ENCODE measurements at places on chromosomes 3 and 15.

- peak; percentile 73 for DNase-seq
Observed at GRCh38 chr3:113838631-113839209, at the start of gene GRAMD1C. GRAMD1C (plus strand) TSS chr3:113838788; CDS start chr3:113838910, 122 bp downstream.

DNA sequence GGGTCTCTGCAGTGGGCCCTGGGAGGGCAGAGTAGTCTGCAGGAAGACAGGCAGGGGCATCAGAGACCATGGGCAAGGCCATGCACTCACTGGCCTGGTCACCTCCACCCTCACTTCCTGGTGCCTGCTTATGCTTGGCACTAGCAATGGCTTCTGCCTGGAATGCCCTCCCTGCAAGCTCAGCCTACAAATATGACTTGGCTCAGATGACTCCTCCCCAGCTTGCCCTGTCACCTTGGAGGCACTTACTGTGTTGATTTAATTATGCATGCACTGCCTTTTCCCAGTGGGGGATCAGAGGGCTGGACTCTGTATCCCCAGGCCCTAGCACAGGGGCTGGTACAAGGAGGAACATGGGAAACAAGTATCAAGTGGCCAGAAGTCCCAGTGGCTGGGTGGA is 7.8 kb downstream of the C3orf18 start:
- no peak for DNase-seq

DNA sequence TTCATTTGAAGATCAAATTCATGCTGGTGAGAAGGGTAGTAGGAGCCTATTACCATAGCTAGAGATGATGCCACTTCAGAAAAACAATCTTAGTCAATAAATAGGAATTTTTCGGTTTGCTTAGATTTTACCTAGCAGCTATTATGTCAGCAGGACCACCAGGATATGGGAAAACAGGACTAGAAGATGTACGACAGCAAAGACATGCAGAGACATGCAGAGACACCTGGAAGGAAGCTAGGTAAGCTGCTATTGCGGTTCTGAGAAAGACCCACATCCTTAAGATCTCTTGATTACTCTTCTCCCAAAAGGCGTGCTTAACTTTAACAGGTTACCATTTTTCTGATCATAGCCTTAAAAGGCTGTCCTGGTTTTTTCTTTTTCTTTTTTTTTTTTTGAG is 64.8 kb upstream of the THSD4 start:
- DNase-seq = no peak

DNA sequence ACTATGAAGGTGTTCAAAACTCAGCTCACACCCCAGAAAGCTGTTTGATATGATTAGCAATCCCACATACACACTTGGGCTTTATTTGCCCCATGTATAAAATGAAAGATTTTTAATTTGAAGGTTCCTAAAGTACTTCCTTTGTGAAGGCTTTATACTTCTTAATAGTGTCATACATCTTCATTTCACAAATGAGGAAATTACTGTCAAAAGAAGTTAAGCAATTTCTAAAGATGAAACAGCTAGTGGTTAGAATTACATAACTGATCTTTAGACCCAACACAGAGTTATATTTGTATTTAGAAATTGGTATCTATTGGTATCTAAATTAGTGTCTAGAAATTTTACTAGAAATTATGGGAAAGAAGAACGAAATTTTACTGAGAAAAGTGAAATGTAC is 7.1 kb downstream of the CD200R1 start:
- DNase-seq = no peak

DNA sequence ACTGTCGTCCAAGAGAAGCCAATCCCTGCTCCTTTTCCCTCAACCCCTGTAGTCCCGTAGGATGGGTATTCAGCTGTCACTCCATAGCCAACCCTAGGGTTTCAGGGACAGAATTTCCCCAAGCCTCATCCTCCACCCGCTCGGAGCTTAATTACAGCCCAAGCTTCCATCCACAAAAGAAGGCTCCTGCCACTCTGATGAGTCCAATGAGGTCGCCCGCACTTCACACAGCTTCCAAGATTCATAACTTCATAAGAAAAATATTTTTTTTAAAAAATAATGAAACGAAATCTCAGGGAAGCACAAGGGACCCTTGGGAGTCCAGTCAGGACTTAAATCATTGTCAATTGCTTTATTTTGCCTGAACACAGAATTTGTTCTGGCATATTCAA is 75.6 kb downstream of the SLC12A8 start:
- no peak for DNase-seq

DNA sequence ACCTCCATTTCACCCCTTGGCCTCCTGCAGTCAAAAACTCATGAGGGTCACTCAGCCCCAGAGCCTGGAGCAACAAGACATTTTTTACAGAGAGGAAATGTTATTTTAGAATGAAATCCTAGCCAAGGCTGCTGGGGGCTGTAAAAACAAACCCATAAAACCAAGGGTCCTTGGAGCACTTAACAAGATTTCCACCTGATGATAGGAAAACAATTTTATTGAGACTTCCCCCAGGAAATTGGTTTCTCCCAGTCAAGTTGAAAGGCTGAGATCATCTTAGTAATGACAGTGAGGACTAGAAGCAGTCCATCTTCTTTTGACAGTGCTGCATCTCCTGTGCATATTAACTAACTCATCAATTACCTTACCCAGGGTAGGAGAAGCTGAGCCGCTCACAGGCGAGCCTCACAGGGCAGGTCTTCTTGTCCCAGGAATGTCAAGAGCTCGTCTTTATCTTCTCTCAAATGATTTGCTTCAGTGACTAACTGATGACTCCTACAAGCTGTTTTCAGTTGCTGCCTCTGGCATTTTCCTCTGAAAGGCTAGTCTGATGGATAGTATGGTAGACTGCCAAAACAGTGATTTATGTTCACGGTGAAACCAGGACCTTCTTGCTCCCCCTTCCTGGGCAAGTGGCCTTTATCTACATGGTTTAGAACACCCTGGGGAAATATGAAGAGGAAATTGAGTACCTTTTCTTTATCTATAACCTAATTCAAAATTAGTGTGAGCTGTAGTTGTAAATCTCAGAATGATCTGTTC is 34.6 kb upstream of the AEN start:
- DNase-seq = no peak

DNA sequence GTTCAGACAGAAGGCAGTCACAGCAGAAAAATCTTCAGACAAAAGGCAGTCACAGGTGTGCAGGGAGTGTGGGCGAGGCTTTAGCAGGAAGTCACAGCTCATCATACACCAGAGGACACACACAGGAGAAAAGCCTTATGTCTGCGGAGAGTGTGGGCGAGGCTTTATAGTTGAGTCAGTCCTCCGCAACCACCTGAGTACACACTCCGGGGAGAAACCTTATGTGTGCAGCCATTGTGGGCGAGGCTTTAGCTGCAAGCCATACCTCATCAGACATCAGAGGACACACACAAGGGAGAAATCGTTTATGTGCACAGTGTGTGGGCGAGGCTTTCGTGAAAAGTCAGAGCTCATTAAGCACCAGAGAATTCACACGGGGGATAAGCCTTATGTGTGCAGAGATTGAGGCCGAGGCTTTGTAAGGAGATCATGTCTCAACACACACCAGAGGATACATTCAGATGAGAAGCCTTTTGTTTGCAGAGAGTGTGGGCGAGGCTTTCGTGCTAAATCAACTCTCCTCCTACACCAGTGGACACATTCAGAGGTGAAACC is 27.6 kb downstream of the ZNF589 start:
- no peak for DNase-seq

DNA sequence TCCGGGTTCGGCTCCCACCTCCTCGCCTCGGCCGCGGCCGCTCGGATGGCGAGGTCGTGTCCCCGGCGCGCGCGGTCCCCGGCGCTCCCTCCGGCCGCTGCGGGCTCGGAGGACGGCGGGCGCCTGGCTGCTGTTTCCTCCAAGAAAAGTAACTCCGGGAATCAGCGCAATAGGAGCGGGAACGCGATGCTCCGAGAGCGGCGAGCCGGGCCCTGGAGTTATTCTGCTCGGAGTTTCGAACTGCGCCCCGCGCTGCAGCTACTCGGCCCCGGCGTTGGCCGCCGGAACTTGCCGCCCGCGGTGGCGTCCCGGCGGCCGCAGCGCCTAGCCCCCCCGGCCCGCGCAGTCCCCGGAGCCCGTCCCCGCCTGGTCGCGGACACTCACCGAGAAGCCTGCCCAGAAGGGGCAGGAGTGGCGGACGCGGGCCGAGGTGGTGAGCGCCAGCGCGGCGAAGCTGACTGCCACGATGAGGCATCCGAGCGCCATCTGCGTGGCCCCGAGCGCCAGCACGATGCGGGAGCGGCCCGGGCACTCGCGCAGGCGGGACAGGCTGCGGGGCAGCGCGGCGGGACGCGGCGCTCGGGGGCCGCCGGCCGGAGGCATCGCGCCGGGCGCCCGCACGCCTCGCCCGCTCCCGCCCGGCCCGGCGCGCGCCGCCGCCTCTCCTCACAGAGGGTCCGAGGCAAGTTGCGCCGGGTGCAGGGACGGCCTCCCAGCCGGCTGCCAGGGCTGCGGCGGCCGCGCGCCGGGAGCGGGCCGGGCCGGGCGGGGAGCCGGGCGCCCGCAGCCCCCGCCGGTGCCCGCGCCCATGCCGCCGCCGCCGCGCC is 251.9 kb downstream of the TJP1 start:
- DNase-seq = no peak

DNA sequence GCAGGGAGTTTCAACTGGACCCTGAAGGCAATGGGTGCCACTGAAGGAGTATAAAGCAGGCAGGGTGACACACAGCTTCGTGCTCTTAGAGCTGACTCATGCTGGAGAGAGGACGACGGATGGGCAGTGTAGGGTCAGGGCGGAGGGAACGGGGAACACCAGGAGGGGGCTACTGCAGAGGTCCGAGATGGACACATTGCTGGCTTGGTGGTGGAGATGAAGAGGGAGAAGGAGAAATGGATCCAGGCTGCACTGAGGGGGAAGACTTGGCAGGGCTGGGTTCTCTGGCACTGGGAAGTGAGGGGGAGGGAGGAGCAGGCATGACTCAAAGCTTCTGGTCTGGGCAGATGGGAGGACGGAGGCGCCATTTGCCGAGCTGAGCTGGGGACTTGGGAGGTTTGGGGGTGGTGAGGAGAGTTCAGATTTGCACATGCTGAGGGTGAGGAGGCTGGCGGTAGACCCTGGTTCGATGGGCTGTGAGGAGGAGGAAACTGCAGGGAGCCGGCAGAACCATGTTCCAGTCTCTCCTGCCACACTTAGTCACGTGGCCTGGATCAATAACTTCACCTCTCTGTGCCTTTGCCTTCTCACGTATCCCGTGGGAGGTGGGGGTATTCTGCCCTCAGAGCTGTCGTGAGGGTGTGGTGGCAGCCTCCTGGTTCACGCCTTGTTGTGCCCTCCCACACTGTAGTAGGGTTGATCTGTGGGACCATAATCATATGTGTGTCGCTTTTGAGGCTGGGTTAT is 4.6 kb upstream of the KCTD6 start:
- no peak for DNase-seq

GRCh38 chr3:138230525-138230924 is 43.4 kb downstream of the ARMC8 start:
- DNase-seq = no peak

DNA sequence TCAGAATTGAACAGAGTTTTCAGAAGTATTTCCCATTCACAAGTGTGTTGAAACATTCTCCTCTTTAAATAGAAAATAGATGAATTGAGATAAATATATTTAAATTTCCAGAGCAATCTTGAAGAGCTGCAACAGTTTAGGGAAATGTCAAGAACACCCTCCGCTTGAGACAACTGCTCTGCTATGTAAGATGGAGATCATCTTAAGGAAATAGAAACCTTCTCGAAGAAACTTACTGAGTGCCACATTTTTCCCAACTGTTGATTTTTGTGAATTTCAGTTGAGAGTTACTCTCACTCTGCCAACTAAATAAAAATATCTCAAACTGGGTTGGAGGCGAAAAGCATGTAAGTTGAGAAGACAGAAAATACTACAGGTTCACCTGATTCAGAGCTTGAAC is 78.0 kb downstream of the SUCLG2 start:
- no peak for DNase-seq

GRCh38 chr15:48962662-48963523 is 826 bp downstream of the SHC4 start:
- no peak for DNase-seq

- DNase-seq = no peak
Observed at GRCh38 chr3:127158614-127159229, 34.2 kb upstream of the PRR23E start.

DNA sequence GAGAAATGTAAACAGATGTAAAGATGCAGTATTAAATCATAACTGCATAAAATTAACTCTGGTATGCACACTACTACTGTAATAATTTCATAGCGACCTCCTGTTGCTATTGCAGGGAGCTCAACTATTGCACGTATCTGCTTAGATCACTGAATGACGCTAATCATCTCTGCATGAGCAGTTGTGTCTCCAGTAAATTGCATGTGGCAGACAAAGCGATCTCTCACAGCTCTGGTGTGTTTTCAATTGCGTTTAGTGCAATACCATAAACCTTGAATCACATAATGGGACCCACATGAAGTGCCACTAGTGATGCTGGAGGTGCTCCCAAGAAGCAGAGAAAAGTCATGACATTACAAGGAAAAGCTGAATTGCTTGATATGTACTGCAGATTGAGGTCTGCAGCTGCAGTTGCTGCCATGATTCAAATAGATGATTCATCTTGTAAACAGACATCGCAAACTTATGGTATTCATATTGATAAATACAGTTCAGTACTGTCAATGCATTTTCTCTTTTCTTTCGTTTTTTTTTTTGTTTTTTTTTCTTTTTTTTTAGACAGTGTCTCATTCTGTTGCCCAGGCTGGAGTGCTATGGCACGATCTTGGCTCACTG is 30.2 kb upstream of the LCTL start:
- DNase-seq = no peak

GRCh38 chr15:74752531-74752930 is 3.9 kb downstream of the CYP1A2 start:
- no peak for DNase-seq

DNA sequence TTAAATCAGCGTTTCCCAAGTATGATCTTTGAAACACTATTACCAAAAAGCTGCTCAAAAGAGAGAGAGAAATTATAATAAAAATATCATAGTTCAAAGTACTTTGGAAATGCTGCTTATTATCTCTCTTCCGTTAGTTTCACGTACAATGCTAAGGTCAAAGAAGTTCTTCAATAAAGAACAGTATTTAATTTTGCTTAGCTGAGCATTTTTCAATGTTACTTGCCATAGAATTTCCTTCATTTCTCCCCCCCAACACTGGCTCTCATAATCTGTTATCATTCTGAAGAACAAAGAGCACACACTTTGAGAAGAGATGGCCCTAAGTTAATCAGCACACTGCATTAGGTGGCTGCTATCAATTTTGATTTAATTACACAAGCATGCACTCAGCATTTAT is 840.8 kb upstream of the CFAP20DC start:
- no peak for DNase-seq

GRCh38 chr3:188742755-188743550 is 428.8 kb upstream of the TPRG1 start:
- no peak for DNase-seq

Measured in stimulated activated CD8-positive, alpha-beta memory T cell treated with anti-CD3 and anti-CD28 coated beads, Interleukin-4, amount 100 ng/mL, for 1 hour (primary cell).